GM12864 (cell line): ENCODE measurements at places on chromosomes 11 and 22.

- DNase-seq: no peak
Measured at GRCh38 chr11:79415411-79415810, 25.4 kb downstream of the TENM4 start.

DNA sequence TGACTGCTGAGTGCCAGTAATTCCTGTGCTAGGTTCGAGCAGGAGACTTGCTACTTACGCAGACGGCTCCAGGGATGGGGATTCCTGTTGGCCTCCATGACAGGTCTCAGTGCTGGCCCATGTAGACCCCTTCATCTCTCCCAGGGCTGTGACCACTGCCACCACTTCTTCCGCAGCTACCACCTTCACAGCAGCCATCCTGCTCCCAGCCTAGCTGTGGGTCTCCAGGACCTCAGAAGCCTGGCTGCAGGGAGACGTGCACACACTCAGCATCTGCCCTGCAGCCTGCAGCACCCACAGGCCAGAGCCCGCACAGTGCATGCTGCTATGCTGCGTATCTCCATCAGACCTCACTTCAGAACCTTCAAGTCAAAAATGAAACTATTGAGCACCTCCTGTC is 1503.9 kb downstream of the BRD1 start:
- no peak for DNase-seq

DNA sequence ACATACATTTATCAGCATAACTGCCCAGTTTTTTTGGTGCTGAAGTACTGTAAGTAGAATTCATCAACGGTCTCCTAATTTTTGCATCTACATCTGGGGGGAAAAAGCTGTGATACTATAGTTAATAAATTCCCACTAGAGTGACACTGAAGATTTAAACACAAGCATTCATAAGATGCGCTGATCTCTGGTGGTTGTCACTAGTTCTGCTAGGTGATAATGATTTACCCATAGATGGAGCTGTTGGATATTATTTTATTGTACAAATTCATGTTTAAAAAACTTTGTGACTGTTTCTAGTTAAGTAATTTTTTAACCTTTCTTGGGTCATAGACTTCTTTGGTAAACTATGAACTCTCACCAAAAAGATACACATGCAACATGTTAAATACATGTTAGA is 106.6 kb downstream of the EMSY start:
- no peak for DNase-seq

GRCh38 chr22:47395481-47395880 is 633.0 kb downstream of the TBC1D22A start:
- DNase-seq: no peak

GRCh38 chr11:113242767-113243397 is 71.5 kb upstream of the TTC12 start:
- DNase-seq: no peak

GRCh38 chr22:20000246-20001081 is 16.2 kb downstream of the ARVCF start:
- no peak for DNase-seq

DNA sequence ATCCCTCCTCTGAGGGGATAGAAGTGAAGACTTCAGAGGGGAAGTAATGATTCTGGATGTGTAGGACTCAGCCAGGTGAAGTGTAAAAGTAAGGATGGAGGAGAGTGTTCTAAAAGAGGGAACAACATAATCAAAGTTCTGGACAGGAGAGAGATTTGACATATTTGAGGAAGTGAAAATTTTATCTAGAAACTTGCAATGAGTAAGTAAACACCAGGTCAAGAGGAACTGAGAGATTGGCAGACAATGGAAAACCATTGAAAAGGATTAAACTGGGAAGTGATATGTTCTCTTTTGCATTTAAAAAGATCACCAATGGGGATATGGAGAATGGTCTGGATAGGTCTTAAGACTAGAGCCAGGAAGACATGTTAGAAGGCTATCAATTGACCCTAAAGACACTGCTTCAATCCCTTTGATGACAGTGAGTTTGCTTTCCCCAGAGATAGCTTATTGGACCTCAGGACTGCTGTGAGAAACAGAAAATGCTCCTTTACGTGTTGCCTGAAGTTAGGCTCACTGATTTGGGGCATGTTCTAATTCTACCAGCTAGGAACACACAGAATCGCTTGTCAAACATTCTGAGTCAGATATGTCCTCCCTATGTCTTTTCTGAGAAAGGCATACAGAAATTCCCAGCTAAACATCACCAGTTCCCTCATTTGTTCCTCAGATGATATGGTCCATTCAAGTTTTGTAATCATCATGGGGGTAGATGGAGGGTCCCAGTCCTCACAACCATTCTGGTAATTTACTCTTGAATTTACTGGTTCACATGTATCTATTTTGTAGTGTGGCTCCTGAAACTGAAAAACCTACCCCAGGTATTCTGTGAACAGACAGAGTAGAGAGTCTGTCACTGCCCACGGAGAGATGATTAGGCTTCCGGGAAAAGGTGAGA is 144.9 kb downstream of the MAML2 start:
- DNase-seq: no peak

DNA sequence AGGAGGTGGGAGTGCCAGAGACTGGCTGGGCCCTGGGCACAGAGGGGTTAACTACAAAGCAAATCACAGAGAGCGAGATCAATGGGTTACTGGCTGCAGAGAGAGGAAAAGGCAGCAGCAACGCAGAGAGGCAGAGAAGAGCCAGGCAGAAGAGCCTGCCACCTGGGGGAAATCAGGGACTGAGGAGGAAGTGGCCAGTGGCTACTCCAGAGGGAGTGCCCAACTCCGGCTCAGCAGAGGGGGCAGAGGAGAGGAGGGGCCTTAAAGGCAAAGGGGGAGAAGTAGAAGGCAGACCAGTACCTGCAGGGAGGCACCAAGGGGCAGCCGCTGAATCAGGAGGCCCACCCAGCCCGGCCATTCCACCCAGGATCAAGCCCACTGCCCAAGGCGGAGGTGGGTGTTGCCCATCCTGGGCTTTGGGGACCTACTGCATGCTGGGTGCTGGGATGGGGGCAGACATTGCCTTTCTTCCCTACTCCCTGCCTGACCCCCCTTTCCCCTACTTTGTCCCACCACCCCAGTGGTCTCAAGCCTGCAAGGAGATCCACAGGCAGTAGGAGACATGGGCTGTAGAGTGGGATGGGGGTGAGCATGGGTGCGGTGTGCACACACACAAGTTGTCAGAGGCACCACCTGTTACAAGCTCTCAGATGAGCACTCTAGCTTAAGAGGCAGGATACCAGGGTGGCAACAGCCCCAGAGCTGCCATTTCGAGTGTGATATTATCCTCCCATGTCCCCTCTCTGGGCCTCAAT is 926 bp upstream of the GALR3 start:
- no peak for DNase-seq

- no peak for DNase-seq
Measured at GRCh38 chr22:49067504-49067903, 760.2 kb downstream of the BRD1 start.

- no peak for DNase-seq
Measured at GRCh38 chr11:70544774-70545609, 146.7 kb downstream of the CTTN start.

DNA sequence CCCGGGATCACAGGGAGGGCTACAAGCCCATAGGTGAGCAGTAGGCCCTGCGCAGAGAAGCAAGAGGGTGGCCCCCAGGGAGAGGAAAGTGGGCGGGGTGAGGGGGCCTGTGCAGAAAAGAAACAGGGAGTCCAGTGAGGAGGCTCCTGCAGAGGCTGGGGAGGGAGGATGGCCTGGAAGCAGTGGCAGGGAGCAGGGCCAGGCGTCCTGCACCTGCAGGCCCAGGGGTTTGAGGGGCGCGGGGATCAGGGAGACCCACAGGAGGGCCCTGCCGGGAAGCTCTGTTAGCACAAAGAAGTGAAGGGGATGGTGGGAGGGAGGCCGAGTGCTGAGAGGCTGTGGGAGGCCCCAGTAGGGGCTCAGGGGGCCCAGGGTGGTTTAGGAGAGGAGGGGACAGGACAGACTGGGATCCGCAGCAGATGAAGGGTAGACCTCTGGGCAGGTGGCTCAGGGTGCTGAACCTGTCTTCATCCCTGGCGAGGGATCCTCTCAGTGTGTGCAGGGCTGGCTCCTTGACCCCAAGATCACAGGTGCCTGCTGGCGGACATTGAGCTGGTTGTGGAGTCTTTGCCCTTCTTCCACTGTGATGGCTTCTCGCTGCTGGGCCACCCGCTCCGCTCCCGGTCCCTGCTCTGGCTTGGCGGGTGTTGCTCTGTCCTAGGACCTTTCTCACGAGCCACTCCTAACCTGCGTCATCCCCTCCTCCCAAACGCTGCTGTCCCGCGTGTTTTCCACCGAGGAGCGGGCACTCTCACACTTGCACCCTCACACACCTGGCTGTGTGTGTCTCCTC is 31.8 kb upstream of the CELSR1 start:
- DNase-seq: no peak

DNA sequence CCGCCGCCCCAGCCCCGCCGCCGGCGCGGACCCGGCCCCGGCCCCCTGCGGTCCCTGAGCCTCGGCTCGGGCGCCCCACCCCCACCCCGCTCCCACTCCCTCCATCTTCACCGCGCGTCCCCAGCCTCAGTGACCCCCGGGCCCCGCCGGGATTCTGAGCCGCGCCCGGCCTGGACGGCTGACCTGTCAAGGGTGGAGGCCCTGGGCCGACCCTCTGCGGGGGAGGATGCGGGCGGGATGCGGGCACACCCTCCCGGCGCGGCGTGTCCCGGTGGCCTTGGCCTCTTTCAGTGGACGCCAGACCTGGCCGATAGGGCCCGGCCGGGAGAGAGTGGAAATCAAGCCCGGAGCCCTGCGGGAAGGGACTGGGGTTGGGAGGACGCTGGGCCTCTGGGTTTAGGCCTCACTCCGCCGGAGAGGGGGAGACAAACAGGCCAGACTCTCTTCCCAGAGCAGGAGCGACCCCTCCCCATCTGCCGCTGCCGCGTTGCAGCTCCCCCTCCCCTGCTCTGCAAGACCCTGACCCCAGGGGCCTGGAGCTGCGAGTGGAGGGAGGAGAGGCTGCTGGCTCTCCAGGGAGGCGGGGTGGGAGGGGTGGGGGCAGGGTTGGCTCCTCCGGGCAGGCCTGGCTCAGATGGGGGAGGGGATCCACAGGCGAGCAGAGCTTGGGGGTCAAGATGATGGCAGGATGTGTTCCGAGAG is 525 bp downstream of the MAPK8IP2 start:
- no peak for DNase-seq

GRCh38 chr11:69484427-69485259 is 3.2 kb downstream of the LINC01488 start:
- no peak for DNase-seq

GRCh38 chr22:35292786-35293185 is 6.9 kb upstream of the TOM1 start:
- DNase-seq: no peak

GRCh38 chr22:19398206-19398605 is 33.3 kb downstream of the HIRA start:
- no peak for DNase-seq

GRCh38 chr11:1372660-1373059 is 17.1 kb upstream of the BRSK2 start:
- DNase-seq: no peak

GRCh38 chr22:38219632-38220031 is 17.8 kb downstream of the MAFF start:
- DNase-seq: no peak

- DNase-seq: peak; percentile 85
Measured at GRCh38 chr11:58577555-58578135, 1.2 kb upstream of the ZFP91 start.

- DNase-seq: no peak
Measured at GRCh38 chr11:67662835-67663531, 11.4 kb downstream of the ALDH3B2 start.

DNA sequence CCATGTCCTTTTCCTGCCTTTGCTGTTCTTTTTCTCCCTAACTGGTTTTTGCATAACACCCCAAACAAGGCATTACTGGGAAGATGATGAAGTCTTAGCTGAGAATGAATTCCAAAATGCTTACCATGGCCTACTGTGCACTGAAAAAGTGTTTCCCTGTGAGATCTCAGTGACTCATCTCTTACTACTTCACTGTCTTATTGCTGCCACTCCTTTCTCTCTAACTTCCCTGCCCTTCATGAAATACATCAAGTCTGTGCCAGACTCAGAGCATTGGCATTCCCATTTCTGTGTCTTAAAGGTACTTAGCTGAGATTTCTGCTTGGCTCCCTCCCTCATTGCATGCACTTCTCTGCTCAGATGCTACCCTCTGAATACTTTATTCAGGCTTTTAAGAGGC is 49.1 kb upstream of the MUC15 start:
- no peak for DNase-seq

DNA sequence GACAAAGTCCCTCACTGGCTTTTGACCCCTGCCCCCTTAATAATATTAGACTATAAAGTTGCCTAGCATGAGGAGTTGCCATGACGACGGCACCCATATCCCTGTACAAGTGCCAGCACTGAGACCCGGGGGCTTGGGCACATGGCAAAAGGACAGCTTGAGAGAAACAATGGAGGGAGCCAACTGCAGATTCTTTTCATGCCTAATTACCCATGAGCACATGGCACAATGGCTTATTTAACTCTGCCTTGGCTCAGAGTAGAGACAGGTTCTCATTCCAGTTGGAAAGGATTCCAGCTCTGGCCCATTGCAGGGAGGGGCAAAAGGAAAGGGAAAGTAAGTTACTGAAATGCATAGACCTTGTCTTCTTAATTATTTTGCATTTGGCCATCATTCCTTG is 261.2 kb upstream of the UBASH3B start:
- no peak for DNase-seq

DNA sequence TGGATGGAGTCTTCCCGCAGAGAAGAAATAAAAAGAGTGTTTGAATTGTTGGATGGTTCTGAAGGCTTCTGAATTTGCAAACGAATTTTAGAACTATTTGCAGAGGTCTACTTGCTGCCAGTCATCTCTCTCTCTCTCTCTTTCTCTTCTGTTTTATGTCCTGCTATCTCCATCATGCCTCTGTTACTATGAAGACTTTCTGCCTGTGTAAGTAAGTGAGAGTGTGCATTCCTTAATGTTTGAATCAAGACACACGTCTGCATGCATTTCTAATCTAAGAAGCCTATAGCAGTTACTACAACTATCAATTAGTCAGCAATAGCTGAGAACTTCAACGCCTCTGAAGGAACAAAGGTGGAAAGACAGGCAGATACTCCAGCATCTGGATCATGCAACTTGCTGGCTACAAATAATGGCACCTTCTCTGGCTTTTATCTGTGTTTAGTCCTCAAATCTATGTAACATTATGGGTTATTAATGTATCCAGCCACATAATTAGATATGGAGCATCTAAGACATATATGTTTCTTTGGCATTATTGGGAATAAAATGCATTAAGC is 191.5 kb upstream of the BLID start:
- no peak for DNase-seq

- DNase-seq: no peak
Measured at GRCh38 chr11:121446752-121447156, 5.4 kb upstream of the SORL1 start.

GRCh38 chr11:61129639-61130523 is 27.6 kb downstream of the CD5 start:
- DNase-seq: peak; percentile 58

DNA sequence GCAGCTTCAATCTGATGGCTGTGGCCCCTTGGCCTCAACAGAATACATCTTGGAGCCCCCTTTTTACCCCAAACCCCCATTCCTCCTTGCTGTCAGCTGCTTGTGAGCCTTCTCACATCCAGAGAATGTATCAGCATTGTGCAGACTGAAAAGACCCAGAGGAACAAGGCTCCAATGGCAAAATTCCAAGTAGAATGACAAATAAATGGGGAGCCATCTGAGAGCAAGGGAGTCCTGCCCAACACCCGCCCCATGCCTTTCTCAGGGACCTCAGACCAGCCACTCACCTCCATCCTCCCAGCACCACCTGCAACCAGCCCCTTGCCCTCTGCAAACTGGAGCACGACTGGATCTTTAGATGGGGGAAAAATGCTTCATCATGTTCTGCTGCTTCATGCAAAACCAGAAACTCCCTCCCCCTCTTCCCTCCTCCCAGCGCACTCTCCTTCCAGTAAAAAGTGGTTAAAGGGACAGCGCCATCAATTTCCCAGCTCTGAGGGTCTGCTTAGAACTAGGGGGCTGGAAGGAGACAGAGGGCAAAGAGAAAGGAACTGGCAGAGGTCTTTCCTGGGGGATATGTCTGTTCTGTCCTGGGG is 2.2 kb upstream of the NEFH start:
- DNase-seq: no peak
